ENCODE measurements at places on chromosomes 1 and 21.

GRCh38 chr1:40684669-40685068 lies 6.8 kb upstream of the NFYC start:
- DNase-seq, result no peak

DNA sequence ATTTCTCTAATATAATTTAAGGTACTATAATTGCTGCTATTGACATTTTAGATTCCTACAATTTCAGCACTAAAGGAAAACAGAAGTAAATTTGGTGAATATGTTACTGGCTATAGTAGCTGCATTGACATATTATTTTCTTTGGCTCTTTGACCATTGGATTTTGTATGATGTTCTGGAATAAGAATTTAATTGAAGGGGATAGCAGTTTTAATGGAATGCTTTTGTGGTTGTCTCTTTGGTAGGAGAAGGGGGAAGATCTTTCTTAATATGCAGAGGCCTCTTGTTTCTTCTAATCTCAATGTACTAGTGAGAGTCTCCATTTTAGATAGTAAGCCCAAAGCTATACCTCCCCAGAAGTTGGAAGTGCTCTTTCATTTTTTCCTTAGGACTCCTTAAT lies 6.9 kb downstream of the DTL start:
- DNase-seq, result no peak

- peak; percentile 80 for DNase-seq
Observed at GRCh38 chr1:8314346-8315280, 3.3 kb upstream of the SLC45A1 start.

- DNase-seq, result no peak
Observed at GRCh38 chr1:51819810-51820209, 58.7 kb downstream of the NRDC start.

- DNase-seq, result no peak
Observed at GRCh38 chr1:89689234-89689633, 56.3 kb downstream of the LRRC8C start.

- DNase-seq, result no peak
Observed at GRCh38 chr1:237247442-237247841, 205.5 kb downstream of the RYR2 start.

- DNase-seq, result no peak
Observed at GRCh38 chr1:81118550-81118949, 682.2 kb upstream of the ADGRL2 start.

DNA sequence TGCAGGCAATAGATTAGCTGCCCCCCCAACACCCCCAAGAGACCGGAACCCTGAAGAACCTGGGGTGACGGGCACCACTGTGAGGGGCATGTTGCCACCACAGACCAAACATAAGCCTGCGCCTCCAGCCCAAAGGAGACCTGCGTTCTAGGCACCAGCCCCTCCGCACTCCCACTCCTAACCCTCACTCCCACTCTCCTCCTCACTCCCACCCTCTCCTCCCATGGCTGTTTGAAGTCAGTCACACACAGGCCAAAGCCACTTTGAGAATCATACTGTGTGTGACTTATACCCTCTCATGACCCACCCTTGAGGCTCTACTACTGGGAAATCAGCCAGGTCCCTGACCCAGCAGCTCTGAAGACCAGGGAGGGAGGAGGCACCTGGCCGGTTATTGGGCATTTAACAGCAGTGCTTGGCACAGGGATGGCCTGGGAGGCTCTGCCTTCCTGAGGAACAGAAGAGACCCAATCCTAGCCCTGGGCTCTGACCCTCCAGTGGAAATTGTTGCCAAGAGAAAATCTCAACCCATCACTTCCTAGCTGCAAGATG lies 43.5 kb downstream of the FBXO2 start:
- no peak for DNase-seq

- no peak for DNase-seq
Observed at GRCh38 chr21:45531393-45532215, 10.6 kb downstream of the SLC19A1 start.

GRCh38 chr1:81208441-81208840 lies 592.3 kb upstream of the ADGRL2 start:
- DNase-seq, result no peak

- DNase-seq, result no peak
Observed at GRCh38 chr1:158055854-158056253, 62.4 kb downstream of the KIRREL1 start.

- no peak for DNase-seq
Observed at GRCh38 chr1:245132771-245133170, 22.0 kb upstream of the KIF26B start.

GRCh38 chr1:78339490-78339889 lies 151.3 kb upstream of the PTGFR start:
- DNase-seq, result no peak

GRCh38 chr1:246213036-246213435 lies 294.0 kb downstream of the SMYD3 start:
- no peak for DNase-seq

- DNase-seq, result no peak
Observed at GRCh38 chr1:177966199-177966598, 3.7 kb downstream of the SEC16B start.

GRCh38 chr1:226158457-226158856 lies 28.1 kb downstream of the ACBD3 start:
- no peak for DNase-seq

DNA sequence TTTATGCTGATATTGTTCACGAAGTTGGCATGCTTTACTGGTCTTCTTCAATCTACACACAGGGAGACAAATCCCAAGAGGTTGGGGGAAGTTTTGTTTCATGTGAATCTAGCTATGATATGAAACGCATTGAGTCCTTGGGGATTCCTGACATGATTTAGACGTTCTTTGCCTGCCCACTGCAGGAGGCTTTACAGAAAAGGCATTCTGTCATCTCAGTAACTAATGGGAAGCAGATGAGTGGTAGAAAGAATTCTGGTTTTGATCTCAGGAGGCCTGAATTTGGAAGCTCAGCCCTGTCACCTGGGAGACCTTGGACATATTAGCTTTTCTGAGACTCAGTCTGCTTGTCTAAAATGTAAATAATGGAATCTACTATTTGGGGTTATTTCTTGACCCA lies 383.0 kb upstream of the NFIA start:
- no peak for DNase-seq

DNA sequence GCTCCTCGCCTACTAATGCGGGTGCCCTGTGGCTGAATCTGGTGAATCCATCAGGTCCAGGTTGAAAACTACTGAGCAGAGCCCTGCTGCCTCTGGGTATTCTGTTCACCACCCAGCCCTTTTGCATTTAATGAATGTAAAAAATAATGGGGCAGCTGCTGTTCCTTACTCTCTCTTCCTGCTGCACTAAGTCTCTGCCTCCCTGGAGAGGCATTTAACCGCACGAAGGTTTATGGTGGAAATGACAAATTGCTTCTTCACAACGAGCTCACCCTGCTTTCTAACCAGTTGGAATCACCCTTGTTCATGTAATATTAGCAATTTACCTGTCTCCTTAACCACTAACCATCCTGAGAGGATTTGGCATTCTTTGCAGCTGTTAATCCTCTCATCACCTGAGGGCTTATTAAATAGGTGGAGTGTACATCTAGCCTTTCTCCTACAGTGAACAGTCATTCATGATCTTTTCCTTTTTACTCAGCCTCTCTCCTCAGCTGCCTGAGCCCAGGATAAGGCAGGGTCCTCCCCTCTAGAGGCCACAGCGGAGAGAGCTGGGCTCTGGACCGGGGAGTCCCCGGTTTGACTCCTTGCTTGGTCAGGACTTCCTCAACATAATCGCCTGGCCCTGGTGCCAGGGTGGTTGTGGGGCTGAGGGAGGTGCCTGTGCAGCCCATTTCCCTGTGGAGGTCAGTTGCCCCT lies 97.6 kb downstream of the NOS1AP start:
- peak; percentile 51 for DNase-seq

GRCh38 chr1:44467566-44467965 lies 62.5 kb downstream of the RNF220 start:
- DNase-seq, result no peak

DNA sequence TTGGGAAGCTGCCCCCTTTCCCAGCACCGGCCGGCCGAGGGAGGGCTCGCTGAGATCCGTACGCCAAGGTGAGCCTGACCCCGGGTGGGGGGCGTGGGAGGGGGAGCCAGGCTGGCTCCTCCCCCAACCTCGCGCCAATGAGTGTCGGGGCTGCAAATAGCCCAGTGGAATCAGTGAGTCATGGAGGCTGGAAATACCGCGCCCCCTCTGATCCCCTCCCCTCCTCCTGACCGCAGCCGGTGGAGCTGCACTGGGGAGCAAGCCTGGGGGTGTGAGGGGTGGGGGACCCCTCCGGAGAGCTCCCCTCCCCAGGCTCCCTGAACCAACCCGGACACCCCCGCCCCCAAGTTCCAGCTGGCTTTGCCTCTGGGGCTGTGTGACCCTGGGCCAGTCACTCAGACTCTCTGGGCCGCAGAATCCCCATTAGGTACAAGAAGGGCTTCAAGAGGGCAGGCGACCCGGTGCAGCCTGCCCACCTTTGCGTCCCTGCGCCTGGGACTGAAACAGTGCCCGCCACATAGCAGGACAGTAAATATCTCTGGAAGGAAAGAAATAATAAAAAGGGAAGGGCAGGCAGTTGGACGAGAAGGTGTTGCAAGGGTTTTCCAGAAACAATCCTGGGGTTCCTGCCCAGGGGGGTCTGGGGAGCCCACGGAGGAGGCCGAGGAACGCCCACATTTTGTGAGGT lies 4.5 kb downstream of the HSPB7 start:
- no peak for DNase-seq

- DNase-seq, result no peak
Observed at GRCh38 chr1:35660581-35661473, 19.5 kb upstream of the PSMB2 start.

All from WERI-Rb-1 (cell line).